Glomerular endothelial cell (primary cell): ENCODE measurements at places on chromosomes 1 and 21.

GRCh38 chr1:14678011-14678638 is 79.6 kb downstream of the KAZN start:
- no peak for DNase-seq

GRCh38 chr1:166693673-166694297 is 145.5 kb upstream of the POGK start:
- no peak for DNase-seq

- DNase-seq: no peak
These were observed 50.6 kb upstream of the COG2 start for GRCh38 chr1:230591678-230592077.

- no peak for DNase-seq
These were observed 36.3 kb downstream of the C8B start for GRCh38 chr1:56929492-56929891.

GRCh38 chr21:42190486-42190863 is 28.5 kb upstream of the ABCG1 start:
- DNase-seq: no peak

- DNase-seq: no peak
These were observed 50.8 kb upstream of the COL24A1 start for GRCh38 chr1:86207323-86207722.

GRCh38 chr1:119046785-119047438 is 58.8 kb upstream of the TBX15 start:
- DNase-seq: no peak

GRCh38 chr21:36400719-36401118 is 15.5 kb downstream of the CHAF1B start:
- DNase-seq: no peak

- no peak for DNase-seq
These were observed 26.8 kb downstream of the LAMC2 start for GRCh38 chr1:183212870-183213269.

GRCh38 chr1:31902510-31902860 is 35.7 kb downstream of the PTP4A2 start:
- DNase-seq: no peak

- no peak for DNase-seq
These were observed 105.2 kb downstream of the EDEM3 start for GRCh38 chr1:184649451-184649888.

- no peak for DNase-seq
These were observed 105.5 kb upstream of the S1PR1 start for GRCh38 chr1:101131239-101131843.

DNA sequence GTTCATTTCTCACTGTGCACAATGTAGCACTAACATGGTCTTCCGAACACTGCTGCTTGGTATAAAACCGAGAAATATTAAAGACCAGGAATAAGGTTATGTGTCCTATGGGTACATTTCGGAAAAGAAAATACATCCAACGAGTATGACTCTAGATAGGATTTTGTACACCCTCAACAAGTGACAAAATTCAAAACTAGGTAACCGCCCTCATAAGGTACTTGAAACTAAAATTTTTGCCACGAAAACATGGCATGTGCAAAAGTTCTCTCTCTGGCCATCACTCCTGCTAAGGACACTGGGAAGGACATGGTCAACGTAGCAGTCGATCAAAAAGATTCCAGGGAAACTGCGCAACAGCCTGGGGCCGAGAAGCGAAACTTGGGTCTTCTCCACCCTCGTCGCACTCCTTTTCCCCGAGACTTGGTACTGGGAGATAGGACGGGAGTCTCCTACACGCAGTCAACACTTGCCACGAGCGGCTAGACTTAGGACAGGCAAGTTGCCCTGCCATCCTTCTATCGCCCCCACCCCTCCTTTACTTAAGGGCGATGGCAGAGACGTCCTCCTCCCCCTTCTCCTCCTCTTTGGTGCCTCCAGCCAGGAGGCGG is 338 bp upstream of the TOR1AIP1 start:
- peak; percentile 72 for DNase-seq

GRCh38 chr1:203033917-203034316 is 7.6 kb downstream of the PPFIA4 start:
- DNase-seq: no peak

DNA sequence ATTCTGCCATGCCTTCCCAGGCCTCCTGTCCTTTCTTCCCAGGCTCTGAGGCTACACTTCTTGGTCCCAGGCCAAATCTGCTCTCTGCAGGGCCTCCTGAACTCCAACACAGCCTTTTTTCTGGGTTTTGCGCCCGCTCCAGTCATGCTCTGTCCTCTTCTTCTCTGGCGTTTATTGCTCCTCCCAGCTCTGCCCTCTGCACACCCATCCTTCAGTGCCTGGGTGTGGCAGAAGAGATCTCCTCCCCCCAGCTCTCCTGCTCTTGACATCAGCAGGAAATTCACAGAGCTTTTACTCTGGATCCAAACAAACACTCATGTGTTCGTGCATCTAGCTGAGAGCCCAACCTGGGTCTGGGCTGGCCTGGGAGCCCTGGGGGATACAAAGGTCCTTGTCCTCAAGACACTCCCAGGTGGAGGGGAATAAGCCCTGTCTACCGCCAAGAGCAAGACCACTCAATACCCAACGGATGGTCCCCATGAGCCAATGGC is 22.9 kb upstream of the EPS8L3 start:
- no peak for DNase-seq

GRCh38 chr1:42240966-42241755 is 76.6 kb upstream of the GUCA2A start:
- DNase-seq: peak; percentile 84

DNA sequence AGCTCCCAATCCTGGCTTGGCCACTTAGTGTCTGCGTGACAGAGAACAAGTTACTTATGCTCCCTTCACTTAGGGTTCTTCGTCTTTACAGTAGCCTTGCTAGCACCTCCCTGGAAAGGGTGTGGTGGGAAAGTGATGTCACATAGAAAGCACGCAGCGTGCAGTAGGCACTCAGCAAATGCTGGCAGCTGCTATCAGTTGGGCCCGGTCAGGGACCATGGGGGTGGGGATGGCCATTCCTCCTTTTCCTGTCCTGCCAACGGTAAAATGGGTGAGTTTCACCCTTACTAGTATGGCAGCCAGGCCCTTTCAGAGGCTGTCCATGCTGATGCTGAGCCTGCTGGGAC is 6.2 kb upstream of the KCNA10 start:
- no peak for DNase-seq

GRCh38 chr1:218669431-218669830 is 324.3 kb downstream of the TGFB2 start:
- DNase-seq: no peak

GRCh38 chr1:204568576-204569315 is 52.5 kb downstream of the MDM4 start:
- DNase-seq: no peak

GRCh38 chr1:116825720-116826438 is 71.6 kb downstream of the CD2 start:
- no peak for DNase-seq

- no peak for DNase-seq
These were observed 78.4 kb upstream of the CTTNBP2NL start for GRCh38 chr1:112317611-112318062.

DNA sequence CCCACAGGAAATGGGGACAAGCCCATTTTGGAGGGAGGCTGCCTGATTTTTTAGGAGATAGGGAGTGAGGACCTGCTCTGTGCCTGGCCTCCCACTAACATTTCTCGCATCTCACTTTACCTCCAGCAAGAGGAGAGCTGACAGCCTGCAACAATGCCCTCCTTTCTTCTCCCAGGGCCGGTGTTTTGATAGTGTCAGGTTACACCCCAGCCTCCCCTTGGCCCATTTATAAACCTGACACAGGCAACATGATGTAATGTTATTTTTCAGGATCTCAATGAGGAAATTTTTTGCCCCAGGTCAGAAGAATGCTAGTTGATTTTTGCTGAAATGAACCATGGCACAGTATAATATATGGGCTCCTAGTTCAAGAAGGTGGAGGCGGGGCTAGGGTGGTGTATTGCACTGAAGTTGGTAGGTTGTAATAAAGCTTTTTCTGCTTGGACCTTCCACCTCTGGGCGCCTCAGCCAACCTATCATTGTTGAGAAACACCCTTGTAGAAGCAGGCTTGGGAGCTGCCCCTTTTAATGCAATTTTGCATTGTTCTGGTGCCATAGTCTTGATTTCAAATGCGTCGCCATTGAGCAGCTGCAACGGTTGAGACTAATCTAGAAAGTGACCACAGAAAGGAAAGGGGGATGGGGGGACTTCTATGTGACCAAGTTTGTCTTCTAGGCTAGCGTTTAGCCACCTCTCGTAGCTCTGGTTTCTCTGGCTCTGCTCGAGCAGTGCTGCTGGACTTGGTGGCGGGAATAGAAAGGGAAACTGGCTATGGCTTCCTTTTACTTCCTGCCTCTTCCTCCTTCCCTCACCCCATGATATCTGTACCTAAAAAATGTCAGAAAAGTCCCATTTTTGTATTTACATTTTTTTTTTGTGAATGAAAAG is 53.0 kb downstream of the PBX1 start:
- DNase-seq: peak; percentile 12

DNA sequence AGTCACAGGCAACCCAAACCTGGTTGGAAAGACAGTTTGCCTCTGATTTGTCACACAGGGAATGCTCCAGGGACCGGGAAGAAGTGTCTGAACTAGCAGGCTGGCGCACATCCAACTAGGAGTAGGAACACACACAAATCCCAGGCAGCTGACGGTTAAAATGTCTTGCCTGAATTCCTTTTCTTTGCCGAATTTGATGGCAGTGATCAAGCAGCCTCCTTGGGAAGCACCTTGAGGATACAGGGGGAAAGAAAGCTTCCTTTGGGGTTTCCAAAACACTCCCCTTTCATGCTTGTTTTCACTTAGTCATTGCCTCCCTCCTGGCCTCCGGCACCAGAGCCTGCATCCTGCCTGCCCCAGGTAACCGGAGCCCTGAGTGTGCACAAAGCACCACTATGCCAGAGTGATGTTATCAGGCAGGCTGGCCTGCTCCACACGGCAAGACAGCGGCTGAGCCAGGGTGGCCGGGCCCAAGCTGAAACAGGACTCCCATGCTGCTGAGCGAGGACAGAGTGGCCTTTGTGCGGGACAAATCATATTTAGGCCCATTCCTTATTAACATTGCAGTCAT is 193.8 kb downstream of the LMX1A start:
- no peak for DNase-seq

DNA sequence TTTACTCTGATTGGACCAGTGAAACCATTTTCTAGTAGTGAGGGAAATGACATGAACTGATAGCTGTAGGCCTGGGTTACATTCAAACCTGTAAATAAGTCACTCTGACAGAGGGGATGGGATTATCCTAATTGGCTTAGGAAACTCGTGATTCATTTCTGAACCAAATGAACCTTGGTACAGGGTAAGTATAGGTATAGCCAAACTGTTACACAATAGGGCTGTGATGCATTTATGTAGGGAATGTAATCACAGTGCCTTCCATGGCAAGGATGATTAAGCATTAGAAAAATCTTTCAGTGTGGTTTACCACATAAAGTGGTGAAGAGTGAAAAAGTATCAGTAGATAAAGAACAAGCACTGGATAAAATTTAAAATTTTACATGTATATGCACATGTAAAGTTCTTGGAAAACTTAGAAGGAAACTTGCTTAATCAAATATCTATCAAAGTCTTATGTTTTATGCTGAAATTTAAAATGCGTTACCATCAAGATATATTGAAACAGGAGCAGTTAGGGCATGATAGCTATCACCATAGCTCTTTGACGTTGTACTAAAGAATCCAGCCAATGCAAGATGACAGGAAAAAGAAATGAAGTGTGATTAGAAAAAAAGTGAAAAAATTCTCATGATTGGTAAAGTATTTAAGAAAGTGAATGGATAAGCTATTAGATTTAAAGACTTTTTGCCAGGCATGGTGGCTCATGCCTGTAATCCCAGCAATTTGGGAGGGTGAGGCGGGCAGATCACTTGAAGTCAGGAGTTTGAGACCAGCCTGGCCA is 63.0 kb downstream of the RABGAP1L start:
- DNase-seq: no peak

DNA sequence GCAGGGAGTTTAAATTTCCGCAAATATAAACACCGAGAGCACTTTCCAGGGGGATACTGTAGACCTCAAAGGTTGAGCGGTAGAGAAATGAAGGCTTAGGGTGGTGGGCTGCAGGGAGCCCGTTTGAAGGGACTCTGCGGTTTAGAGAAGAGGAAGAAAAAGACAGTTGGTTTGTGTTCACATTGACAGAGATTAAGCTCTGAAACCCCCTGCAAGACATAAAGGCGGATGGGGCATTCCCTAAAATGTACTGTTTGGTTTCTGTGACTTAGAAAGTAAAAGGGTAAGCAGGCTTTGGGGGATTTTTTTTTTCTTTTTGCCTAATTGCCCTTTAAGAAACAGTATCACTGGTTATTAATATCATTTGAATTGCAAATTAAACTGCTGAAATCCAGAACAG is 1.3 kb downstream of the KAZN start:
- DNase-seq: no peak

DNA sequence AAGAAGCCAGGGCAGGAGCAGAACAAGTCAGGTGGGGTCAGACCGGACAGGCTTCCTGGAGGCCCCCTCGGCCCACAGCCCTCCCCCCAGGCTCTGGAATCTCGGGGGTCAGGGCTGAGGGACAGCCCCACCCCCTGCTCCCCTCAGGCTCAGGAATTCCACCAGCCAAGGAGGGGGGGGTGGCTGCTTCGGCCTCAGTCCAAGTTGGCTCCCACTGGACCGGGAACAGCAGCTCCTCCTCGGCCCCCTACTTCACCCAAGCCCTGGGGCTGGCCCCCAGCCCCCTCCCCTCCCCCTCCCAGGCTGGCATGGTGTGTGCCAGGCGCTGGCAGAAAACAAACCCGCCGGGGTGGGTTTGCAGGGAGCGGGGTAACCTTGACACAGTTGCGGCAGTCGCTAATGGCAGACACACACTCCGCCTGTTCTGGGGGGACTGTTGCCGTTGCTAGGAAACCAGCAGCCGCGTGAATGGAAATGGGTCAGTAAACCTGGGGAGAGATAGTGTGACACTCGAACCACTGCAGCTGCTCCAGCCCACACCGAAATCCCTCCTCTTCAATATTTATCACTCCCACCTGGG is 32.4 kb downstream of the AHDC1 start:
- no peak for DNase-seq

DNA sequence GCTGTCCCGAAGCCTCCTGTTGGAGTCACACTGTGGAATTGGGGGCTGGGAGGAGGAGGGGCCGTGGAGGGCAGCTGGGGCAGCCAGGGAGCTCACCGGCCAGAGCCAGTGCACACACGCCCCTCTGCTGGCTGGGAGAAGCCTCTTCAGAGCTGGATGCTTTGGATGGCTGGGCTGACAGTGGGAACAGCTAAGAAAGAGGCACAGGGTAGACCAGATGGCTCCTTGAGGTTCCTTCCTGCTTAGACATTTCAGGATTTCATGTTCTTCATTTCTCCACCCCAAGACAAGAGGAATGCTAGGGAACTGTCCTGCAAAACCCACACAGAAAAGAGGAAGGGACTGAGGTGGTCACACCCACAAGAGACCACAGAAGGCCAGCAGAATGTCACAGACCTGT is 254.8 kb upstream of the VAMP3 start:
- DNase-seq: no peak

- DNase-seq: no peak
These were observed 71.0 kb upstream of the FAM3B start for GRCh38 chr21:41245509-41246135.

GRCh38 chr1:244067893-244068292 is 16.8 kb downstream of the ZBTB18 start:
- no peak for DNase-seq

- no peak for DNase-seq
These were observed 96.8 kb downstream of the LACTBL1 start for GRCh38 chr1:22875841-22876240.
